AG09309 (cell line): ENCODE measurements at places on chromosomes 4 and X.

DNA sequence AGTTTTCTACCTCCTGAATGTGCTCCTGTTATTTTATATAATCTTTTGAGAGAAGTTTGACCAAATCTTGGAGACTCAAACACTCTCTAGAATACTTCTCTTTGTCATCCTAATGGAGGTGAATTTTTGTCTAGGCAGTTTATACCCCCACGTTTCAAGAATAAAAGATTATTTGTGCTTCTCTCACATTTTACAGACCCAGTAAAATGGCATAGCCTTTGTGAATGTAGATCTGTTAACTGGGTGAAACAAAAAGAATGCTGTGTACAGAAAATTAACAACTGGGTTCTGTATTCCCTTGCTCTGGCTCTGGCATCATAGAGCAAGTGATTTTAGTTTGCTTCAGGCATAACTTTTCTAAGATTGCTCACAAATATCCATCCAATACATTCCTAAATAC lies 26.1 kb downstream of the GASK1B start:
- no peak for DNase-seq

- DNase-seq: no peak
Observed at GRCh38 chr4:85870298-85871083, 395.5 kb downstream of the ARHGAP24 start.

DNA sequence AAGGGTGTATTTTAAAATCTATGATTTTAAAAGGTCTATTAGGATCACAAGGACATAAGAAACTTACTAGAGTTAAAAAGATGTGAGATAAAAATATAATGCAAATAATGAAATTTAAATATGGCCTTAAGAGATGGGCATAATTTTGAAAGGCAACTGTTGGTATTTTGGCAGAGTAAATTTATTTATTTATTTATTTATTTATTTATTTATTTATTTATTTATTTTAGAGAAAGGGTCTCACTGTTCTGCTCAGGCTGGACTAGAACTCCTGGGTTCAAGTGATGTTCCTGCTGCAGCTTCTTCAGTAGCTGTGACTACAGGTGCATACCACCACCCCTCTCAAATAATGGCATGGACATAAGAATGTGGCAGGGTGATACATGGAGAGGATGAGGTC lies 932.1 kb upstream of the LCORL start:
- DNase-seq: no peak

GRCh38 chr4:158535130-158535614 lies 13.5 kb downstream of the RXFP1 start:
- peak; percentile 45 for DNase-seq

- no peak for DNase-seq
Observed at GRCh38 chr4:62513306-62513705, 1313.2 kb downstream of the ADGRL3 start.

GRCh38 chr4:105210916-105211315 lies 64.2 kb downstream of the TET2 start:
- DNase-seq: no peak

GRCh38 chr4:151031831-151032605 lies 16.9 kb upstream of the LRBA start:
- DNase-seq: no peak

DNA sequence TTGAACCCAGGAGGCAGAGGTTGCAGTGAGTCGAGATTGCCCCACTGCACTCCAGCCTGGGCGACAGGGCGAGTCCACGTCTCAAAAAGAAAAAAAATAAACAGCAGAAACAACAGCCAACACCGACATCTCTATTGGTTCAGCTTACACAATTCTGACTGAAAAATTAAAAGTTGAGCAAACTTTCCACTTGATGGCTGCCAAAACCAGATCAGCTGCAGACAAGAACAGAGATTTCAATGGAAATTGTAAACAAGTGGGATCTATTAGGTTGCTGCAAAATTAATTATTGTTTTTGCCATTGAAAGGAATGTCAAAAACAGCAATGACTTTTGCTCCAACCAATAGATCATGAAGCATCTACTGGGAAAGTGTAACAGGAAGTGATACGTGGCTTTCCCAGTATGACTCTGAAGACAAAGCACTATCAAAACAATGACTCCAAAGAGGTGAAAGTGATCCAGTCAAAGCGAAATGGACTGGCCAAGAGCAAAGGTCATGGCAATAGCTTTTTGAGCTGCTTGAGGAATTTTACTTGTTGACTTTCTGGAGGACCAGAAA lies 26.3 kb downstream of the UPF3B start:
- DNase-seq: no peak

DNA sequence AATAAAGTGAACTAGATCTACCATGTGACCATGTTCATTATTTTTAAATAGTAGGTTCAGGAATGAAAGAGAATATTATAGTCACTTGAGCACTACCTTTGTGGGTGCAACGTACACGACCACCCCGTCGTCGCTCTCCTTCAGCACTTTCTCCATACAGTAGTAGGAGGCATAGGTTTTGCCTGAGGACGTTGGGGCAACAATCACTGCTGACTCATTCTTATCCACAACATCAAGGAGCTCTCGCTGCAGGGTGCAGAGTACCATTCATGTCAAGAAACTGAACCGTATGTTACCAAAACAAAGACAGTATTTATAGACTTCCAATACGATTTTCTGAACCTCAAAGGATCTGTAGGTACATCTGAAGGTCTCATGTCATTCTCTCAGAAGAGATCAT lies 44.7 kb downstream of the DDX60 start:
- no peak for DNase-seq

- no peak for DNase-seq
Observed at GRCh38 chr4:179855469-179855868, 2387.7 kb upstream of the TENM3 start.

- no peak for DNase-seq
Observed at GRCh38 chr4:87073199-87074120, 138.6 kb downstream of the AFF1 start.

GRCh38 chr4:122691988-122692387 lies 40.5 kb upstream of the BBS12 start:
- DNase-seq: no peak

DNA sequence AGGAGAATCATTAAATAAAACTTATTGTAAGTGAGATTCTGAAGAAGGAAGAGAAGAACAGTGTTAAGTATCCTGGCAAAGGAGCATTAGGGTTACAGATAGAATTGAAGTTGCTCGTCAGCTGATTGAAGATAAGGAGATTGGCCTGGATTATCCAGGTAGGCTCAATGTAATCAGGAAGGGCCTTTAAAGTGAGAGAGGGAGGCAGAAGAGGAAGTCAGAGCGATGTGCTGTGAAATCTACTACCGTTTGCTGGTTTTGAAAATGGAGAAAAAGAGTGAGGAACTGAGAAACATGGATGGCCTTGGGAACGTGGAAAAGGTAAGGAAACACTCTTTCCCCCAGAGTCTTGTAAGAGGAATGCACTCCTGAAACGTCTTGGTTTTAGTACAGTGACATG lies 245.7 kb downstream of the ANTXR2 start:
- DNase-seq: no peak

DNA sequence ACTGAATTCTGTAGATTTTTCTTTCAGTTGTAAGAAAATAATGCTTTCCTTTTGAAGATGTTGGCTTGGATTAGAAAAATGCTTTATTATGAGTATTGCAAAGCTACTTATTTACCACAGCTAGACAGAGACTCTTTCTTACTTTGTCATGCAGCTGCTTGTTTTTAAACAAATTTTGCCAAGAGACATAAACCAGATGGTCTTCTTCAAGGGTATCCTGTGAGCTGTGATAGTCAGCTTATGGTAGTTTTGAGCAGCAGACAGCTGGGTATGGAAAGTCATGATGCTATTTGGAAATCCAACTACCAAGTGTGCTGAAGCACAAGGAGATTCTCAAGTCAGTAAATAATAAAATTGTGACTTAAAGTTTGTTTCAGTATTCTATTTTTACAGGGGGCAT lies 941.5 kb downstream of the DMD start:
- no peak for DNase-seq

GRCh38 chr4:2059046-2059725 lies at the start of gene NAT8L:
Gene NAT8L (plus strand): TSS chr4:2059327. CDS start chr4:2059512, 185 bp downstream.
- no peak for DNase-seq

GRCh38 chr4:169131556-169132208 lies 121.6 kb upstream of the CBR4 start:
- DNase-seq: no peak
